Stimulated activated CD4-positive, alpha-beta T cell treated with anti-CD3 and anti-CD28 coated beads, Interleukin-12 subunit alpha, Interleukin-12 subunit beta, amount 100 ng/mL, for 48 hours (primary cell): ENCODE measurements at places on chromosomes 2 and 18.

DNA sequence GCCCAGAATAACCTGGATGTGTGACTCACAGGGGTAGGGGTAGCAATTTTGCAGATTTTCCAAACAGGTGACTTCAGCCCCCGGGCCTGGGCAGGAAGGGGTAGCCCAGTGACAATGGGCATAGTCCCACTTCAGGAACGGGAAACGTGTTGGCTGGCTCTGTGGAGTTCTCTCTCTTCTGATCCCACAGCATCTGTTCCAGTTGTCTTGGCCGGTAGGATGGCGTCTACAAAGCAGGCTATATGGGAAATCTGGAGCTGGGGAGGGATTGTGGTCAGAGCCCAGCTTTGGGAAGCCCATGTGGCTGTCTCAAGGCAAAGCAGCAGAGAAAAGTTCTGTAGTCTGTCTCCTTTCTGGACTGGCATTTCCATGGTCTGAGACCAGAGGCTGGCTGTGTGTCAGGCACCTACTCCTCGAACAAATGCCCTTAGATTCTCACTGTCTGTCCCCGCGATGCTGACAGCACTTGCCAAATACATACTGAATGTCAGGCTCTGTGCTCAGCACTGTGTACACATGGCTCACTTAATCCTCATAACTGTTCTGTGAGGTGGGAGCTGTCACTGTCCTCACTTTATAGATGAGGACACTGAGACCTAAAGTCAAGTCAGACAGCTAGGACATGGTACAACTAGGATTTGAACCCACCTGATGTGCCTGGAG, 17.9 kb upstream of the TMEM214 start:
- no peak for DNase-seq

- DNase-seq = no peak
Measured at GRCh38 chr2:195570329-195570728, 86.7 kb upstream of the SLC39A10 start.

DNA sequence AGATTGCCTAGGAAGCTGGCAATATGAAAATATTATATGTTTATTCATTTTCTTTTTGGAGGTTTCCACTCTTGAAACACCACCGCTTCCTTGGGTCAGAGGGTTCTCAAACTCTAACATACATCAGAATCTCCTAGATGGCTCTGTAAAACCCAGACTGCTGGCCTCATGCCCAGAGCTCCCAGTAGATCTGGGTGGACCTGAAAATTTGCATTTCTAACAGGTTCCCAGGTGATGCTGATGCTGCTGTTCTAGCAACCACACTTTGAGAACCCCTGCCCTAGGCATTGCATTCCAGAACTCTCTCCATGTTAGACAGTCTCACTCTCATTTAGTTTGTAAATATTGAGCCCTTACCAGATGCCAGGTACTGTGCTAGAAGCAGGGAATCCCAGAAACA, 139.4 kb downstream of the FAM210A start:
- no peak for DNase-seq

DNA sequence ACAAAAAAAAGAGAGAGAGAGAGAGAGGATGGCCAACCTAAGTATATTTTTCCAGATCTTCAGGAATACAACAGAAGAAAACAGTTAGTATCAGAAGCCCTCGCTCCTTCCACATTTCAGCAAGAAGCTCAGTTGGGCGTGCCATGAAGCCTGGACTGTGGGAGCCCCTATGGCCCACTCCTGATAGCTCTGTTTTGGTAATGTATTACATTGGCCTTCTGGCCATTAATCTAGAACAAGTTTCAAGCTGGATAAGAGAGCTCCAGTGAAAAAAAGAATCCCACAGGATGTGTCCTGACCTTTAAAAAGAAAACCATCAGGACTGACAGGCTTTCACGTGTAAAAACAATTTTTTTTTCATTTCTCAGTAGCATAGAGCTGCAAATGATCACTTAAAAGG, 197.9 kb downstream of the ICOS start:
- DNase-seq = no peak

GRCh38 chr2:75012080-75012479, 53.6 kb downstream of the POLE4 start:
- DNase-seq = no peak
